ENCODE measurements at places on chromosomes 3 and 15.
A peak's percentile ranks its signal among the peaks of the same experiment; 100 is the strongest.

DNA sequence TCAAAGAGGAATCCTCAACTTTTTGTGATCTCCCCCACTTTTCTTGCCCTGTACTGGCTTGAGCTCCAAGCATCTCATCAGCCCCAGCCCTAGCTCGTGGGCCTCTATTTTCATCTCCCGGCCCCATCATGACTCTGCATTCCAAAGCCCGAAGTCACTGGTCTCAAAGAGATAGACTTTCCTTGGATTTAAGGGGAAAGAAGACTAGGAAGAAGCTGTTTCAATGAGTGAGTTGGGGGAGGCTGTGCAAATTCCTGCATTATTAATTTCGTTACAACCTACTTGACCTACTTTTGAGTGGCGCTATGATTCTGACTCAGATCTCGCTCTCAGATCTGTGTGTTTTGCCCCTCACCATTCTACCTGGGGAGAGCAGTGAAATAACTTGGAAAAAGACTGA lies 266.6 kb upstream of the TBL1XR1 start:
- no peak for DNase-seq

DNA sequence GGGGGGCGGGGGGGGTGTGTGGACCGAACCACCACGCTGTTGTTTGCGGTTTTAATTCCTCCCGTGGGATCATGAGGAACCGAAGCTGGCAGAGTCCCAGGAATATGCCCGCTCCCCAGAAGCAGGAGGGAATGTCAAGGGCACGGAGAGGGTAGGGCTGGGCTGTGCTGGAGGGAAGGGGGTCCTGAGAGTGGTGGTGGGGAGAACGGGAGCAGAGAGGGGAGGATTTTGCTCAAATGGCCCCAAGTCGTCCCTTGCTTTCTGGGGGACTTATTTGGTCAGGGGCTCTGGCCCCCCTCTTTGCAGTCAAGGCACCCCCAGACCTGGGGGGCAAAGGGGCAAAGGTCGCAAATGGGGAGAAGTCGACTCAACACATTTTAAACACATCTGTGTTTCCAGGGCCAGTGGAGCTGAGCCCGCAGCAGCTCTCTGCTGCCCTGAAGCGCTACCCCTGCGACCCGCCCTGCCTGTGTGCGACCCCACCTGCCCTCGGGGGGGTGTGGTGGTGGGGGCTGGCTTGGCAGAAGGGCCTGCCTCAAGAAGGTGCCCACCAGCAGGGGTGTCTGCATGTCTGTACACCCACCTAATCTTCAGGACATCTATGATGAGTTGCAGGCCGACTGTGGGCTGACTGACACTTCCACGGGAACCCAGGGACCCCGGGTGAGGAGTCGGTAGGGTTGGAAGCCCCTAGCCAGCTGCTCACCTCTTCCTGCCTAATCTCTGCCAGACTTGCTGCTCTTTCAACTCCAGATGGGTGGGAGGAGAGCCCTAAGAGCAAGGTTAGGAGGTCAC lies 602 bp upstream of the ATP2B2 start:
- no peak for DNase-seq

- DNase-seq: peak; percentile 6
These were observed 446.1 kb upstream of the RARB start for GRCh38 chr3:24981924-24982323.

- DNase-seq: peak; percentile 71
These were observed 81.5 kb upstream of the KCNMB2 start for GRCh38 chr3:178454726-178455125.

DNA sequence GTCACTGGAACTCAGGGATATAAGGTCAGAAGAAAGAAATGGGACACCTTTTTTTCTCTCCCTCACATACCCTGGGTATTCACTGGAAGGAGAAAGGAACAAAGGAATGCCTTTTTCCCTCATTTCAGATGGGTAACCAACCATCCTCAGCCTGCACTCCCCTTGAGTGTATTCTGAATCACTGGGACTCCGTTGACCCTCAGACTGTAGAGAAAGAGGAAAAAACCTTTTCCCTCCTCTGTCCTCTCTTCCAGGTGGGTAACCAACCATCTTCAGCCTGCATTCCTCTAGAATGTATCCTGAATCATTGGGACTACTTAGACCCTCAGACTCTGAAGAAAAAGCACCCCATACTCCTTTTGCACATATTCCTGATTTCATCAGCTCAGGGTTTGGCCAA lies 11.4 kb downstream of the PRR20G start:
- DNase-seq: no peak

DNA sequence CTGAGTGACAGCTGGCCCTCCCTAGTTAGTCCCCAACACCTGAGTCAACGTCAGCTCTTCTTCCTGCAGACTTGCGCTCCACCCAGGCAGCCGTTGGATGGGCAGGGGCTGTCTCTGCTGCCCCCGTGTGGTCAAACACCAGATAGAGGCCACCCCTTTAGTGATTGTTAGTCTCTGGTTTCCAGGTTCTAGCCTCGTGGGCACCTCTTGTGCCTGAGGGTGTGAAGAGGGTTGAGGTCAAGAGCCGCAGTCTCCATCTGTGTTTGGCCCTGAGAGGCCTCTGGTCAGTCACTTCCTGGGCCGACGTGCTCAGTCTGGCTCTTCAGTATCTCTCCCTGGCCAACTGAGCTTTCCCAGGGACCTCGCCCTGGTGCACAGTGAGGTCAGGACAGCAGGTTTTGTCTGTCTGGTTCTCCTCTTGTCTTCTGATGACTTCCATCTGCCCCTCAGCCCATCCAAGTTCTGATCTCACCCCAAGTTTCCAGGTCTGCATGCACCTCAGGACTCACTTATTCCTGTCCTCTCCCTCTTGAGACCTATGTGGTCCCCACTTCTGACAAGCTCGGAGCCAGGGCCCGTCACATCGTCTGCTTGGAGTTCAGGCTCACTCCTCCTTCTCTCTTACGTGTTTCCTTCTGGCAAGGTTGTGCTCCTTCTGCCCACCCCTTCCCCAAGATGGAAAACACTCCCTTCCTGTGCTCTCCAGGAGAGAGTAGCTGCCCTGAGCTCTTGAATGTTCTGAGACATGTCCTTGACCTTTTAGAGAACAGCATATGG lies 20.9 kb downstream of the CD276 start:
- DNase-seq: peak; percentile 63

- DNase-seq: no peak
These were observed 96.3 kb downstream of the IGSF11 start for GRCh38 chr3:118938183-118938961.

All from right cardiac atrium (tissue), 5 donors.